ENCODE measurements at places on chromosomes 1 and 21.

DNA sequence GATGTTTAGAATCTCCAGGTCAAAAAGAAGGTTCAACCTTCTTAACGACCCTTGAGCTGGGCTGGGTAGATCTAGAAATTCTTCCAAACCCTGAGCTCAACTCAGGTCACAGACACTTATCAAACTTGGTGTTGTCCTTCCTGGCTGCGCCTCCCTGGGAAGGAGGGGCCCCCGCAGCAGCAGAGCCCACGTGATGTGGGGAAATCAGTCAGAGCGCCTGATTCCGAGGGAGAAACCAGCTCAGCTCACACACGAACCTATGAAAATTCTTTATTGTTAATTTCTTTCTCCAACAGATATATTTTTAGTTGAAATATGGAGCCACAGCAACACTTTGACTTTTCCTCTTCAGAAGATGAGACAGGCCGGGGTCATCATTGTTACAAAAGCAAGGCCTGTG, 24.3 kb upstream of the CLSTN1 start:
- DNase-seq: no peak

DNA sequence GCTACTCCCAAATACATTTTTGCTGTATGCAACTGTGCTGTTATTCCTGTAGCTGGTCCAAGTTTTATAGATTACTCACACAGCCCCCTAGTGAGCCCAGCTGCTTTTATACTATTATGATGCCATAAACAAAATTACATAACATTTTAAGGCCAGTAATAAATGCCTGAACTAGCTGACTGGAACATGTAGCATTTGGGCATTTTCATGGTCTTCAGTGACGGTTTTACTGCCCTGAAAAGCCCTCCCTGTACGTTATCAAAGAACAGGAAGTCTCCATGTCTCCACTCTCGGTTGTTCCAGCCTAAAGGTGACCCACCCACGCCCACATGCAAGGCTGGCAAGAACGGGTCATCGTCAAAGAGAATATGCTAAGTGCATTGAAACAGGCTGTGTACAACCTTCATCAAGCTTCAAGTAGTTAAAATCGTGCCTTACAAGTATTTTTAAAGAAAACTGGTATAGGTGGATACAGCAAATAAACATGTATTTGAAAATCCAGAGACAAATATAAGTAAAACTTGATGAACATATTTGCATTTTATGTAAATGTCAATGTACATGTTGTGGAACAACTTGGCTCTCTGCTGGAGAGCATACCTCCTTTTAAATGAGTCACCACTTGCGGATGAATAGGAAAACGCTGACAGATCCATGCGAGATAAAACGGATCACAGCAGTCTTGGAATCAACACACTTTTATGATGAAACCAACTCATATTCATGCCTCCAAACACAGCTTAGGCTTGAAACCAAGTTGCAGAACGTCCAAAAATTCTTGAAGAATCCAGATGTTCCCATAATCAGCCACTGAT, 520.5 kb downstream of the SMYD3 start:
- no peak for DNase-seq

DNA sequence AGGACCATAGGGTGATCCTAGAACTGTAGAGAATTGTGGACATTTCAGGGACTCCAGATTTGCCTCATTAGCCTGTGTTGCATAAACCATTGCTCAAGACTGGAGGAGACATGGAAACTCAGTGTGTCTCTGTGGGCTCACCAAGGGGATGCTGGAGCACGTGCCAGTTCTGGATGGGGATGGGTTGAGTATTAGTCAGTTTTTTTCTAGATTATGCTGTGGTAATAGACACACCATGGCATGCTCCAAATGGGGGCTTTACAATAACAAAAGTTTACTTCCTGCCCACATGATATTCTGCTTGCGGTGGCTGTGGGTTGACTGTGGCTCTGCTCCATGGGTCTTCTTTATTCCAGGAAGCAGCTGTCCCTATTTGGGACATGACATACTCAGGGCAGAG, 125.4 kb downstream of the FOXD2 start:
- no peak for DNase-seq

DNA sequence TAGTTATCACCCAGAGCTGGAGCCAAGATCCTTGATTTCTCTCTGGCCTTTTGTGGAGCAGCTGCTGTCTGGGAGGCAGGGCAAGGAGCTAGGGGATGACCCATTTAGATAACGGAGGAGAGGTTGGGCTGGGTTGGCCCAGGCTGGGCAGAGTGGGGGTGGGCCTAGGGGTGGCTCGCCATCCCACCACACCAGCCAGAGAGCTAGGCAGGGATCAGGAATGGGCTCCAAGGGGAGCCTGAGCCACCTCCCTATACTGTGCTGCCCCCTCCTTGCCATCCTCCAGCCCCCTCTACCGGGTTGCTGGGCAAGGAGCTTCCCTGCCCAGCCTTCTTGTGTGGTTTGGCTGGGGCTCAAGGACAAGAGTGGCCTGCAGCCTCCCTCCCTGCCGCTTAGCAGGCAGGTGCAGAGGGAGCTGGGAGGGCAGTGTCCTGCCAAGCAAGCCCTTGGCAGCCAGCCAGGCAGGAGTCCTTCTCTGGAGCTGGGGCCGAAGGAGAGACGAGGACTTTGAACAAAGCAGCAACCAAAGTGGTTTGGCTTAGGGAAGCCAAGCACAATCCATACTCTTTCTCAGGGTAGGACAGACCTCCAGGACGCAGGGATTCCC, 4.1 kb downstream of the NUAK2 start:
- DNase-seq: no peak

DNA sequence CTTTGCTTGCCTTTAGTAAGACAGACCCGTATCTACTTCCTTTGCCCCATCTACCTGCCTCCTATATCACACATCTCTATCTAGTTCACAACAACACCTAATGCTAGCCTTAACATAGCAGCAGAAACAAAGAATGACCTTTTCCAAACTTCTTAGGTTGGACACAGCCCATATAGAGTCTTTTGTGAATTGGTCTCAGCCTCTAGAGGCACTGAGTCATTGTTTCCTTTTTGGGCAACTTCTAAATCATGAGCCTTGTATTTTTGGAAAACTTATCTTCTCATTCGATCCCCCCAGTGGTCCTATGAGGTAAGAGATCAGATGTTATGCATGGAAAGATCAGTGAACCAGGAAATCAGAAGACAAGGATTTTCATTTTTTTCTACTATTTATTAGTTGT, 679.4 kb upstream of the USP24 start:
- no peak for DNase-seq

GRCh38 chr1:109258481-109259466, 9.4 kb downstream of the CELSR2 start:
- DNase-seq: no peak

- DNase-seq: no peak
Observed at GRCh38 chr1:45136984-45137383, 69.4 kb downstream of the ZSWIM5 start.

- DNase-seq: no peak
Observed at GRCh38 chr1:166974647-166975345, 544 bp downstream of the ILDR2 start.

GRCh38 chr1:28199328-28200233, 23.1 kb upstream of the PTAFR start:
- peak; percentile 73 for DNase-seq

GRCh38 chr21:45253633-45254459, 33.8 kb downstream of the POFUT2 start:
- no peak for DNase-seq

DNA sequence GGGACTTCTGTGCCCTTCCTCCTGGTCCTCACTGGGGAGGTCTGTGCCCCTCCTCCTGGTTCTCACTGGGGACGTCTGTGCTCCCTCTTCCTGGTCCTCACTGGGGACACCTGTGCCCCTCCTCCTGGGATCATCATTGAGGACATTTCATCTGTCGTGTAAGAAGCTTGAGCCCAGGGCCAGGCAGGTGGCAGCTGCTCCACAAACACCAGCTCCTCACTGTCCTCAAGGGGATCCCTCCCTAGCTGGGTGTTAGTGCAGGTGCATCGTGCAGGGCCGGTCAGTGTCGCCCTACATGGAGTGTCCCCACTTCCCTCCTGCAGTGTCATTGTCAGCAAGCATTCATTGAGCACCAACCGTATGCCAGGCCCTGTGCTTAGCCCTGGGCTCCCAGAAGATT, 312.7 kb downstream of the PTPRU start:
- DNase-seq: no peak

- no peak for DNase-seq
Observed at GRCh38 chr1:109207467-109208103, 6.1 kb upstream of the SARS1 start.

GRCh38 chr1:16900751-16901150, 5.0 kb downstream of the RNU1-2 start:
- DNase-seq: no peak

DNA sequence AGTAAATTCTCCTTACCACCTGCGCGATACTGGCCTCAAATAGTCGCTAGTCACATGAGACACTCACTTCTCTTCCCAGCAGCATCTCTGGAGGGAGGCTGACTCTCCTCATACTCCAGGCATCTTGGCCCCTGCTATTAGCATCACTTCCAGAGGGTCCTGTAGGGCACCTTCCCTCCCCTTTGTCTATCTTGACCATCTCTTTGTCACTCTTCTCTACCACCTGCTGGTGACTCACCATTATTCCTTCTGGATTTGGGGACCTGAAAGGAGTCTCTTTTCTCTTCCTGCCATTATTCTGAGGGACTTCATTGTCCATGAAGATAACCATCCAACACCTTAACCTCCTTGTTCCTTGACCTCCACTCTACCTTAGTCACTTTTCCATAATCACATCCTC, 31.7 kb upstream of the GPR37L1 start:
- no peak for DNase-seq

DNA sequence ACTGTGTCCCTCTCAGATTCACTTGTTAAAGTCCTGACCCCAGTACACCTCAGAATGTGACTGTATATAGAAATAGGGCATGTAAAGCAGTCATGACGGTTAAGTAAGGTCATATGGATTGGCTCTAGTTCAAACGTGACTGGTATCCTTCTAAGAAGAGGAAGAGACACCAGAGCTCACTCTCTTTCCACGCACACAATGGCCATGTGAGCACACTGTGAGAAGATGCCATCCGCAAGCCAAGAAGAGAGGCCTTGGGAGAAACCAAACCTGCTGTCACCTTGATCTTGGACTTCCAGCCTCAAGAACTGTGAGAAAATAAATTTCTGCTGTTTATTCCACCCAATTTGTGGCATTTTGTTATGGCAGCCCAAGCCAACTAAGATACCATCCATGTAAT, 56.8 kb upstream of the IRF2BP2 start:
- DNase-seq: no peak

GRCh38 chr1:229716704-229717103, 90.7 kb downstream of the URB2 start:
- no peak for DNase-seq

DNA sequence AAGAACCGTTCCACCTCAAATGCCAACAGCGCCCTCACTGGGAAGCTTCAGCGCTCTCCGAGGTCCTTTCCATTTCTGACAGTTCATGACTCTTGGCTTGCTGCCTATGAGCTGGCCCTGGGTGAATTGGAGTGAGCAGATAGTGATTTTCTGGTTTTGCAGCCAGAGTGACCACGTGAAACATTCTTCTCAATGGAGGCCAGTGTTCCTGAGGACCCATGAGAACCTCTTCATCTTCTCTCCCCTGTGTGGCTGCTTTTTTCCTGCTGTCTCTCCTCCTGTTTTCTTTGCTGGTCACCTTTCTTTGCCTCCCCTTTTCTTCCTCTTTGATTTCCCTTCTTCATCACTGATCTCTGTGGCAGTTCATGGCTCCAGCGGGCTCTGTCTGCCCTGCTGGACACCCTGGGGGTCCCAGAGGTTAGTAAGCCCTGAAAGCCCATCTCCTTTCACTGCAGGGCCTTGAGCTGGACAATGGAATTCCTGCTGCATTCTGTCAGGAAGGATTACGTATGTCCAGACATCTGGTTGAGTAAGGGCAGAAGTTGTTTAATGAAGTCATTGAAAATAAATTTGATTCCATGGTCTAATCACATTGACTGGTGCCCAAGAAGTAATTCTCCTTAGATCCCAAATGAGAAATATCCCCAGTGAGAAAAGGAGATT, 29.9 kb downstream of the VASH2 start:
- DNase-seq: no peak

DNA sequence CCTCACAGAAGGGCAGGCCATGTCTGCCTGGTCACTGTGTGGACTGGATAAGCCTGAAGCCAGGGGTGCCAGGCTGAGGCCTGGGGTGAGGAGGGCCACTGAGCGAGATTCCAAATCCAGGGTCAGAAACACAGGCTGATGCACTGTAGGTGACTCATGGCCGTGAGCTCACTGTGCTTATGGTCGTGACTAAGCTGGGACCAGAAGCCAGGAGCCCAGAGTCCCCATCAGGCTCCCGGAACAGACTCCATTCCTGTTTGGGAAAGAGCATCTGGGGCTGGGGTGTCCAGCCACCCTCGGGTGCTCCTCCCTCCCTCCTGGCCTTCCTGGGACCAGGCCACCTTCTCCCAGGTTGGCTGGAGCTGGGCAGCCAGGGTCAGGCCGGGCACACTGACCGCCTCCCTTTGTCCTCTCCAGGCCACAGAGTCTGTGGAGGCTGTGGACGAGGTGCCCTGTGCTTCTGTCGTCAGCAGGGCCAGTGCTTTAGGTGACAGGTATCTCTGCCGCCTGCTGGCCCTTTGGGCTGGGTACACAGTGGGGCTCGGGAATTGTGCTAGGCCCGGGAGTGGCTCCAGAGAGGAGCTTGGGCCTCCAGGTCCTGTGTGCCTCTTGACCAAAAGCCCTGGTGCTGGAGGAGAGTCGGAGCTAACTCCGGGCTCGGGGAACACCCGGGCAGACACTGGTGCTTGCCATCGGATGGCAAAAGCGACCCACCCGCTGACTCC, 36.7 kb downstream of the AJAP1 start:
- no peak for DNase-seq

All from GM19239 (cell line).